ENCODE measurements at places on chromosomes 12 and 14.
A peak's percentile ranks its signal among the peaks of the same experiment; 100 is the strongest.

- no peak for DNase-seq
These were observed 67.0 kb downstream of the FBXW8 start for GRCh38 chr12:116977465-116978380.

DNA sequence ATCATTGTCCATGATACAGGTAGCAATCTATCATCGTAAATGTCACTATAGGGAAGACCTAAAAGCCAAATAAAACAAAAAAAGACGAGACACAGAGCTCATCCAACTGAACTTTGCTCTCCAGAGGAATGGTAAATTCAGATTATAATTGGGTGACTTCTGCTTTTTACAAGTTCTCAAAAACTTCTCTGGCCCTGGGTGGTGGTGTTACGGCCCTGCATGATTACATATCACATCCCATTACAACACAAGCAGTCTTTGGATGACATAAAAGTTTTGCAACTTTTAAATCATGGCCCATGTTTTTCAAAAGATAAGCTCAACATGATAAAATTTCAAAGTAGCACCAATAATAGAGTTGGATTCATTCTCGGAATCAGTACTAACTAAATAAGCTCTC, 299.6 kb downstream of the DIO2 start:
- no peak for DNase-seq

DNA sequence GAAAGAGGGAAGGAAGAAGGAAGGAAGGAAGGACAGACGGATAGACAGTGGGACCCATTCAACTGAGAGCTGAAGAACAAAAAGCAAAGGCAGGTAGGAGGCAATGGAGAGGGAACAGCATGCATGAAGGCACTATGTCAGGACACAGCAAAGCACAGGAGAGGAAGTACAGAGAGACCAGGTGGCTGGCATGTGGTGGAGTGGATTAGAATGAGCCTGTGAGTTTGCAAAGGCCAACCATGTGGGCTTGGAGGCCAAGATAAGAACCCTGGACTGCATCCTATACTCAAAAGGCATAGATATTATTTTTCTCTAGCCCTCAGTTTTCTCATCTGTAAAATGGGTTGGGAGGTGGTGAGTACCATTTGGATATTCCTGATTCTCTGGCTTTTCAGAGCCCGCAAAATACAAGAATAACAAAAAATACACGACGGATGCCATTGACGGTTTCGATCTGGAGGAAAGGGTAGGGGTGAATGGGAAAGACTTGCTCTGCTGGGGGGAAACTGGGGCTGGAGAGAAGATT, 102.9 kb downstream of the WSCD2 start:
- no peak for DNase-seq

DNA sequence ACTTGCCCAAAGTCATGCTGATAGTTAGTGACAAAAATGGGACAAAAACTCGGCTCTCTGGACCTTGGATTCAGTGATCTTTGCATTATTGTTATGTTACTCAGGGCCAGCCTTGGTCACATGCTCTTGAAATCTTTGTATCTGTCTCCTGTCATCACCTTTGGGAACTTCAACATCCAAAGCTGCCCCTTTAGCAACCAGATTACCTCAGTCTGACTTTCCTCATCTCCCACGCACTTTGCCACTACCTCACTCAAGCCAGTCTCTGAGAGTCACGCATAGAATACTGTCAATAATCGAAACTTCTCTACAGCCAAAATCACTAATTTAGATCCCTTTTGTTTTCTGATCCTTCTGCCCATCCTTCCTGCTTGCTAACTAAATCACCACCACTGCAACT, 90.8 kb upstream of the DAAM1 start:
- no peak for DNase-seq

- no peak for DNase-seq
These were observed 9.3 kb downstream of the SPRYD4 start for GRCh38 chr12:56477521-56478225.

- no peak for DNase-seq
These were observed 8.5 kb downstream of the CTDSP2 start for GRCh38 chr12:57837864-57838562.

- DNase-seq = no peak
These were observed 58.7 kb downstream of the GNS start for GRCh38 chr12:64700532-64700931.

DNA sequence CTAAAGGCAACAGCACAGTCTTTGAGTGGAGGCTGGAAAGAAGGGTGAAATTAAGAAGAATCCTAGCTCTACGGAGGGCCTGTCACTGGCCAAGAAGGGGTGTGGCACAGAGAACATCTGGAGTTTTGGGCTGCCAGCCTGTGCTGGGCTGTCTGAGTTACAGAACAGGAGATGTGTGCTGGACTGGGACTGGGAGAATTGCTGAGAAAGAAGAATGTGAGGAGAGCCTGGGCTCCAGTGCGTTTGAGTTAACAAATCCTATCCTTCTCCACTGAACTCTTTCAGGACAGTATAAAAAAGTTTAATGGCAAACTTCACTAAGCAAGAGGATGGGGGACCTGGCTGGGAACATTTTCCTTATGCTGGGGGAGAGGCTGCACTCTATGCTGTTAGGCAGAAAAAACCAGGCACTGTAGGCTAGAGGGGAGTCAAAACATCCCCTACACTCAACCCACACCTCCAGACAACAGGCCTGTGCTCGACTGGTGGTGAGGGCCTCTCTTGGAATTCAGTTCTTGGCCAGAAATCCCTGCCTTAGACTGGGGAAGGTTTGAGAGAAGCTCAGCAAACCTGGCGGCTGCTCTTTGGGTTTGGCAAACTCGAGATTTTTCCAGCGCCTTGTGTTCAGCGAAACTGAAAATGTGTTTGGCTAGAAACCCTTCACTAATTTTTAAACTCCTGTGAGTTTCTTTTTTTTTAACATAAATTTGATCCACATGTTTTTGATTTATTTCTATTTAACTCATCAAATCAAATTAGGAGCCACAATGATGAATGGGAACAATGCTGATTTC, 217.3 kb downstream of the MON2 start:
- no peak for DNase-seq

DNA sequence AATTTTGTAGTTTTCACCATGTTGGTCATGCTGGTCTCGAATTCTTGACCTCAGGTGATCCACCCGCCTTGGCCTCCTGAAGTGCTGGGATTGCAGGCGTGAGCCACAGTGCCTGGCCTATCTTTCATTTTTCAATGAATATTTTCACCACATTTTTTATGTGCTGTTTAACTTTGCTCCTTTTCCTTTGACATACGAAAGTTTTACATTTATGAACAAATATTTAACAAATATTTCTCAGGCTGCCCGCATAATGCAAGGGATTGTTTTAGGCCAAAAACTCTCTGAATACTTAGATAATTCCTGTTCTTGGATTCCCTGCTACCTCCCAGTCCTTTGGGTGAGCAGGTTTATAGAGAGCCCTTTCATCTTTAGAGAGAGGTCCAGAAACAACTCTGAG, 8.7 kb upstream of the CHST11 start:
- no peak for DNase-seq

DNA sequence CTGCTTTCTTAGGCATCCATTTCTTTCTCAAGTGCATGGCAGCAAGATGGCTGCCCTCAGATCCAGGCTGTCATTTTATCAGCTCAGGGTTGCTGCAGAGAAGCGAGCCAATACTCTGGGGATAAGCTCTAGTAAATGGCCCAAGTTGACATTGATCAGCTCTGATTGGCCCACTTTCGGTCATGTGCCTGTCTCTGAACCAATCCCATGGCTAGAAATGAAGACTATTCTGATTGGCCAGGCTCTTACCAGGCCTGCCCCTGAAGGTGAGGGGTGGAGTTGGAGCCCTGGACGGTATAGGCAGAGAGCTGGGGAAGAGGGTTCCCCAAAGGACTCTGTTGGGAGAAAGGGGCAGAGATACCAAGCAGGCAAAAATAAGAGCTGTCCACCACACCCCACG, 41.4 kb downstream of the MYO1H start:
- DNase-seq = peak; percentile 17

- no peak for DNase-seq
These were observed 134.4 kb downstream of the CFAP54 start for GRCh38 chr12:96623656-96624217.

- DNase-seq = no peak
These were observed 47.4 kb upstream of the MEG3 start for GRCh38 chr14:100778526-100778882.

GRCh38 chr12:75086091-75087038, 123.3 kb downstream of the KCNC2 start:
- no peak for DNase-seq

- DNase-seq = peak; percentile 18
These were observed 17.6 kb downstream of the C14orf132 start for GRCh38 chr14:96056509-96057422.

DNA sequence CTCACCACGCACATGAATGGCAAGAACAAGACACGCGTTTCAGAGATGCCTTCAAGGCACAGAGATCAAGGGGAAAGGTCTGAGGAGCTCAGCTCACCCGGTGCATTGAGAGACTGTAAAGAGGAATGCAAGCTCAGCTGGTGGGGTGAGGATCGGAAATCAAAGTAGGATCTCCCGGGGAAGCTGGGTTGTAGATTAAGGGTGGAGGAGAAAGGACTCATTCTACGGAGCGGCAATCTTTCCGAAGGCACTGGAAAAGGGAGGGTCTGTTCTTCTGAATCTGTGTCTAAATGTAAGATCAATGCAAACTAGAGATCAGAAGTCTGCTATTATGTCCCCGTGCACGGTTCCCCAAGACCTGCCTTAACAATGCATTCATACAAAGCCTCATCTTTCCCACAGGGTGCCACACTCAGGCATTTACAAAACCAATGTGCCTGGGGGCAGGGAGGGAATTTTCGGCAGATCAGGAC, 41.6 kb upstream of the PYGL start:
- no peak for DNase-seq

- DNase-seq = no peak
These were observed 18.4 kb upstream of the ASCL1 start for GRCh38 chr12:102939059-102939458.

DNA sequence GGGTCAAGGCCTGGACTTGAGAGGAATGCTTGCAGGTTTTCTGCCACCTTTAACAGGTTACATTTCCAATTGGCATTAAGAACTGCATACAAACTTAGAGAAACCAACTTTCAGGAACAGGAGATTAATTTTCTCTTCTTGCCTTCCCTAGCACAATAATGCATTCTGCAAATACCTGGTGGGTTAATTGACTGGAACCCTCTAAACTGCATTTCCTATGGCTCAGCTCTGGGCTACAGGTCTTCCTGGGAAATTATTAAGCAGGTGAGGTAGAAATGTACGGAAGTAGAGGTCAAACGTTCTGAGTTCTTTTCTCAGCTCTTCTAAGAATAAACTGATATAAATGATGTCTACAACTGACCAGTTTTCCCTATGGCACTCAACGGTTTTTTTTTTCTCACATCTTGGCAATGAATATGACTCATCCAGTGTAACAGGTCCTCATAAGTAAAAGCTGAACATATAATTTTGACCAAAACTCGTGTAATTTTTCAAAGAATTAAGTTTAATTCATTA, 144.9 kb upstream of the PELI2 start:
- DNase-seq = no peak

GRCh38 chr12:67475725-67476124, 172.8 kb upstream of the DYRK2 start:
- no peak for DNase-seq

DNA sequence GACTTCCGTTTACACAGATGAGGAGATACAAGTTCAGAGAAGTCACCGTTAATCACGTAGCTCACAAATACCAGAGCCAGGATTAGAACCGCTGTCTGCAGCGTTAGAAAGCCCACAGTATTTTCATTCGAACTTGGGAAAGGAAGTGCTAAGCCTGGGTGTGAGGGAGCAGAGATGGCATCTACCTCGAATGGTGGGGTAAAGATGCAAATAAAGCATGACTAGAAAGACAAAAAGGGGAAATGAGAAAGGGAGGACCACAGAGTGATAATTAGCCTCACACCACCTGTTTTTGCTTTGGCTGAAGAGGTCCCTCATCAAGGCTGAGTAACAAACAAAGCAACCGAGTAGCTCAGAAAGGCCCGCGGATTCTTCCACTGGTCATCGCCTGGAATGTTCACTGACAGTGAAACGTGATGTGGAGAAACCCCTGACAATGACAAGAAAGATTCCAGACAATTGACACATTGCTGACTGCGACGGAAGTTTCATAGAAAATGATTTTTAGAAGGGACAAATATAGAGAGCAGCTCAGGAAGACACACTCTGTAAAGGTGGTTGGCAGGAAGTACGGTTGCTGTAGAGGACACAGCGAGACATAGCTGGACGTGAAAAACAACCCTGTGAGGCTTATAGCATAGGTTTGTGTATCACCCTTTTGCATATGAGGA, 31.5 kb upstream of the BHLHE41 start:
- DNase-seq = no peak

DNA sequence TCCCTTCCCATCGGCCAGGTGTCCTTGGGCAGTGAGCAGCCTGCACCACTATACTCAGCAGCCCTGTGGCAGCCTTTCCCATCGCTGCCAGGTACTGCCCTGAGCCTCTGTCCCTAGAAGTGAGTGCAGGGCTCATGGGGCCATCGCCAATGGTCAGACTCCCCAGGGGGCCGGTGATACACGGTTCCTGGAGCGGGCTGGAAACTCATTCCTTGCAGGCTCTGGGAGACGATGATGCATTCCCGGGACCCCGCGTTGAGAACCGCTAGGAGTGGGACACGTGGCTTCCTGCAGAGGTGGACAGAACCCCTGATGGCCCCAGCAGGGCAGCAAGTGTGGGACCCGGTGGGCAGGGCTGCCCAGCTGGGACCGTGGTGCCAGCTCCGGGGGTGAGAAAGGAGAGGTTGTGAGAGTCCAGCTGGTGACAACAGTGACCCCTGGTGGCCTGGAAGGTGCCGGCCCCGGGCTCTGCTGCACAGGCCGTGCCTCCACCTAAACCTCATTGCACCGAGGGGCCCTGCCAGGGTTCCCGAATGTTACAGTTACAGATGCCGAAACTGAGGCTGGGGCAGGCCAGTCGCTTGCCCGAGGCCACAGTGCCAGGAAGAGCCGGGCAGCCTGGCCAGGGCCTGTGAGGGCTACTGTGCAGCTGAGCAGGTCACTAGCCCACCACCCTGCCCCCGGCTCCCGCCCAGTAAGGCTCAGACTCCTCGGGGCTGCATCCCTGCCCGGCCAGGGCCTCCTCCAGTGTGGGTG, 33.8 kb downstream of the FBRSL1 start:
- DNase-seq = peak; percentile 86

DNA sequence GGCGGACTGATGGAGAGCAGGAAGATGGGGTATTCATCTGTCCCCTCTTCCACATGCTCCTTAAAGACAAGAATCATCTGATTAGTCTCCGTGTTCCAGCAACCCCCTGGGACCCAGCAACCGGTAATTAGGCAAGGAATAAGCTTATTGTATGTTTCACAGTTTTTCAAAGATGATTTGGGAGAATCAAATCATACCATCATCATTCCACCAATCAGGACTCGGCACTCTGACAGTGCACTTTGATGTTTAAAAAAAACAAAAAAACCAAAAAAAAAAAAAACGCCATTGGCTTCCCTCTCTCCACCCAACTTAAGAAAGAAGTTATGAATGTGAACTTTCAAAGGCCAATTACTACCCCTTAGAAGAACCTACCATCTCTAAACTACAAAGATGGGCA, 1.3 kb upstream of the DYNC1H1 start:
- no peak for DNase-seq

- DNase-seq = no peak
These were observed 26.4 kb downstream of the CDC42BPB start for GRCh38 chr14:103030741-103031565.

All from activated CD4-positive, alpha-beta T cell treated with anti-CD3 and anti-CD28 coated beads for 36 hours (primary cell).